ENCODE measurements at places on chromosomes 6 and 20.

DNA sequence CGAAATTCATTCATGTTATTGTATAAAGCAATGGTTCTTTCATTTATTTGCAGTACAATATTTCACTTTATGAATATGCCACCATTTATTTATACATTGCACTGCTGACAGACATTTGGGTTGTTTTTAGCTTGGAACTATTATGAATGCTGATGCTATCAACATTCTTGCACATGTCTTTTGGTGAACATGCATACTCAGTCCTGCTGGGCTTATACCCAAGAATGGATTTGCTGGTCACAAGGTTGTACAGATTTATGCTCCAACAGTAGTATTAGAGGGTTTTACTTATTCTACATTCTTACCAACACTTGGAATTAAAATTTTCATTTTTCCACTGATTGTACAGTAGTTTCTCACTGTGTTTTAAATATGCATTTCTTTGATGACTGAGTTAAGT is 126.2 kb downstream of the PTPRK start:
- no peak for DNase-seq

GRCh38 chr6:133230052-133230451 is 11.1 kb upstream of the EYA4 start:
- no peak for DNase-seq

DNA sequence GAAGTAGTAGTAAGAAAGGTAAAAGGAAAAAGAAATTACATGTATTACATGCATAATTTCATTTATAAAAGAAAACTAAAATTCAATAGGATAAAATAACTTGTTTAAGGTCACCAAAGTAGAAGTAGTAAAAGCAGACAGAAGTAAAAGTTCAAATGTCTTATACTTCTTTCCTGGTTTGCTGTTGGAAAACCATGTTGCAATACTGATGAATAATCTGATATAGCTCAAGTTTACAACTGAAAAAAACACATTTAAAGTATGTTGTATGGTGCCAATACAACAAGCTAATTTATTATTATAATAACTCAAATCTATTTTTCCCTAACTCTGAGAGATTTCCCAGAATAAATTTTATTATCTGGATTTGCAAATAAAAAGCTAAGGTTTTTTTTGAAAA is 78.3 kb downstream of the PHIP start:
- DNase-seq: no peak

GRCh38 chr6:170371588-170371987 is 65.0 kb downstream of the FAM120B start:
- DNase-seq: peak; percentile 46

GRCh38 chr6:118216751-118217150 is 309.7 kb downstream of the SLC35F1 start:
- DNase-seq: no peak

GRCh38 chr6:5300206-5300764 is 39.0 kb downstream of the FARS2 start:
- no peak for DNase-seq

DNA sequence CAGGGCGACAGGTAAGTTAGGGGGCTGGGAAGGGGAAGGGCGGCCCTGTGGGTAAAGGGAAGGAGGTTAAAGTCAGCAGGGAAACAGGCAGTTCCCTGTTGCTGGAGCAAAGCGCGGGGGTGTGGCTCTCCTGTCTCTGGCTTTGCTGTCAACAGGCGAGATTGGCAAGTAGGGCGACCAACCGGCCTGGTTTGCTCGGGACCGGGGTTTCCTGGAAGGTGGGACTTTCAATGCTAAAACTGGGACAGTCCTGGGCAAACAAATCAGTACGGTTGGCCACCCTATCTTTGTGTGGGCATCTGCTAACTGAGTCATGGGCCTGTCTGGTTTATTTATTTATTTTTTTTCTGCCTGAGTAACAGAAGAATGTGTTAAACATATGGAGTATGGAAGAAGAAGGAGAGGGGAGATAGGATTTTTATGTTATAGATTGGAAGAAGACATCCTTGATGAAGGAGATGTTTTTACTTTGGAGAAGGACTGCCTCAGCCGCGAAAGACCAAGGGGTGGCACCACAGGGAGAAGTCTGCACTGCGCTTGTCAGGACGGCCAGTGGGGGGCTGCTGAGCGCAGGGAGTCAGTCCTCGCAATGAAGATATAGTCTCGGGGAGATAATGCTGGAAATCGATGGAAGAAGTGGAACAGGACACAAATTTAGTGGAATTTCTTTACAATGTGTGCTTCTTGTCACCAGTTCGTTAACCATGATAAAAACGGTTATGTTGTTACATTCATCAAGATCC is 43.4 kb upstream of the ESR1 start:
- DNase-seq: peak; percentile 37

GRCh38 chr20:8156235-8157079 is 24.4 kb downstream of the PLCB1 start:
- DNase-seq: no peak

DNA sequence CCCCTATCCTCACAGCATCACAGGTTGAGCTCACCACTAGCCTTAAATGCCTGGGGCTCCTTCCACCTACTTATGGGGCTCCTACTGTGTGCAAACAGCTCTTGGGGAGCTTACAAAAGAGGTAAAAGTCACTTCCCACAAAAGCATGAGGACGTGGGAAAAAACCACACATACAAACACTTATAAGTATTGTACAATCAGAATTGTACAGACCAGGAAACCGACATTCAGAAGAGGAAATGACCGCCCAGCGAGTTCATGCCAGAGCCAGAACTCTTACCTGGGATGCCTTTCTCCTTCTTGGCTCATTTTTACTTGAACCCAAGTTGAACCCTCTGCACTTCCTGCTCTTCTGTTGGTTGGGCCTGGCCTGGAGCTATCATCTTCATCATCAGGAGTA is 6.3 kb upstream of the PPP1R16B start:
- DNase-seq: no peak
